Mucosa of gallbladder (tissue), 1 donor: ENCODE measurements at places on chromosomes 1 and 21. TPM values are rescaled to one million over a fixed set of nuclear protein-coding genes. Genes with fewer than 3 reads are reported as not detected.

Gene SPATA17
- total RNA-seq: 1.8 TPM

GRCh38 chr21:14833241-14833640, 231.6 kb downstream of the NRIP1 start:
- no peak for DNase-seq

- DNase-seq: no peak
Observed at GRCh38 chr1:214983126-214983869, 99.2 kb upstream of the KCNK2 start.

DNA sequence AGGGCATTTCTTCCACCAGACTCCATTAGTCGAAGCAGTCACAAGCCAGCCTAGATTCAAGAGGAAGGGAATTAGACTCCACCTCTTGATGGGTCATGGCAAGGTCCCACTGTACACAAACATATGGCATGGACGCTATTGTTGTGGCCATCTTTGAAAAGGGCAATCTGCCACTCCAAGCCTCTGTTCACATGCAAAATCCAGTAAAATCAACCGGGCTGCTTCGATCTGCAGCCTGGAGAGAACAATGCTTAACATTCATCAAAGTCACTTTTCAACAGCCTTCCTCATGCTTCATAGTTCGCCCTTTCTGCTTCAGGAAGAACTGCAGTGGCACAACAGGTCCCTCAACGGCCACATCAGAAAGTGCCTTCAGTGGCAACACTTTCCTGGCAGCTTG, 28.0 kb upstream of the GJB5 start:
- DNase-seq: peak; percentile 28

GRCh38 chr1:33180226-33180910, 1.5 kb downstream of the TRIM62 start:
- peak; percentile 89 for DNase-seq

GRCh38 chr1:47755101-47755990, 241.8 kb downstream of the TRABD2B start:
- DNase-seq: no peak

Gene KRTAP13-2
- total RNA-seq: not detected

Gene ERG
- 10.0 TPM for total RNA-seq

DNA sequence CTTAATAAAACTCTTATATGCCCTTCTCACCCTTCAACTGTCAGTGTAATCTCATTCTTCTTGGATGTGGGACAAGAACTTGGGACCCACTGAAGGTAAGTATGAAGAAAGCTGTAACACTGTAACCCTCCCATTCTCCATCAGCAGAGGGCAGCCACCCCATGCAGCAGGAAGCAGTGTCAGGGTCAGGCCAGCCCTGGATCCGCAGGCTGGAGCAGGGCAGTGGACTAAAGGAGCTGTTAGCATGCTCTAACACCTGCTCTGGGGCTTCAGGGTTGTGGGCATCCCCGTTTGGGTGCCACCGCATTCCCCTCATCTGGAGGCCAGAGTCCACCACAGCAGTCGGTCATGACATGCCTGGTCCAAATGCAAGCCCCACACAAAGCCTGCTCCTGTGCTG, 156.5 kb downstream of the HIVEP3 start:
- no peak for DNase-seq

Gene SYCP1
- not detected for total RNA-seq

GRCh38 chr1:28601696-28602095, 9.6 kb downstream of the RAB42 start:
- DNase-seq: no peak

DNA sequence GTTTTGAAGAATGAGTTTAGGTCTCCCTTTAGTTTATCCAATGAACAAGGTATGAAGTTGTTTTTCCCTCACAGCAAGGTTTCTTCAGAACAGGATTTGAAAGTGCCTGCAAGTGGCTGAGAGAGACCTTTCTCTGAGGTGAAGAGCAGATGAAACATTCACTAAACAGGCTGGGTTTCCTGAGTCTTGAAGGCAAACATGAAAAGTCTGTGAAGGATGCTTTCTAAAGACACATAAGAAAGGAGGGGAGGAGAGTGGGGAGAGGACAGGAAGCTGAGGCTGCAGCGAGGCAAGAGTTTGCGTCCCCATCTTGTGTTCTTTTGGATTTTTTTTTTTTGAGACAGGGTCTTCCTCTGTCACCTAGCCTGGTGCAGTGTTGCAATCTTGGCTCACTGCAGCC, 95.7 kb upstream of the SIM2 start:
- no peak for DNase-seq

DNA sequence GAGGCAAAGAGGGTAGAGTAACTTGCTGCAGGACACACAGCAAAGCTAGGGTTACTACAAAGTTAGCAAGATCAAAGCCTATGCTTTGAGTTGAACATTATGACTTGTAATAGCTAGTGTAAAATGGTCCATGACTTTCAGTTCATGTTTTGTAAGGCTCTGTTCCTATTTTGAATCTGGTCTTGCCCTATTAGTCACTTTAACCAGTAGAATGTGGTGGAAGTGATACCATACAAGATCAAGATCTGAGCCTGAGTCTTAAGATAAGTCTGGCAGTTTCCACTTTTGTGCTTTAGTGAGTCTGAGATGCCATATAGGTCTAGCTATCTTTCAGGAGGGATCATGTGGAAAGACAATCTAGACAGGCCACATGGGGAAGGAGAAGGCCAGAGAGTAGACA, 282.1 kb upstream of the BRINP3 start:
- no peak for DNase-seq

- DNase-seq: no peak
Observed at GRCh38 chr1:10967090-10967489, 45.4 kb upstream of the TARDBP start.

Gene FAM20B
- total RNA-seq: 69.9 TPM

DNA sequence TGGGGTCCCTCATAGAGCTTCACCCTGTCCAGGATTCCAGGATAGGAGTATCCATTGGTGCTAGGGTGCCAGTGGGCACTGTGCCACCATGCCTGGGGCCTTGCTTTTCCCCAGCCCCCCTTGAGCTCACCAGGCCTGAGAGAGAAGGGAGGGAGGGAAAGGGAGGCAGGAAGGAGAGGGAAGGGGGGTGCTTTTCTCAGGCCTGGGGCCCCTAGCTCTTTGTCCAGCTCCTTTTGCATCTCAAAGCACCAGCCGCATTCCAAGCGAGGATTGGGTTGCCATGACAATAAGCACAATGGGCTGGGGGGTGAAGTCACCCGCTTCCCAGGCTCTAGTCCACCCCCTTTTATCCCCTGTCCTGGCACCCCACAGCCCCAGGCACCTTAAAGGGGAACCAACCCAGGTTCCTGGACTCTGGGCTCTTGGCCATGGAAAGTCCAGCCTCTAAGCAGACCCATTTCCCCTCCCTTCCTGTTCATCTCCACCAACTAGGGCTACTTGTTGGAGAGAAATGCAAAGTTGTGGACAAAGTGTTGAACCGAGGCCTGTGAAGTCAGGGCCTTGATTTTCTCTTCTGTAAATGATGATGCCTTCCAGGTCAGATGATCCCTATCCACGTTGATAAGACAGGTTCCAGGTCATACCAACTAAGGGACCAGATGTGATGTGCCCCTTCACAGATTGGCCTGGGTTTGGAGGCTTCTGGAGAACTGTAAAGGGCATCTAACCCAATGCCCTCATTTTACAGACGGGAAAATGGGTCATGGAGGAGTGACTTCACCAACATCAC, 11.4 kb downstream of the THBS3 start:
- DNase-seq: no peak

- DNase-seq: no peak
Observed at GRCh38 chr1:246798107-246798506, 73.9 kb downstream of the SCCPDH start.

DNA sequence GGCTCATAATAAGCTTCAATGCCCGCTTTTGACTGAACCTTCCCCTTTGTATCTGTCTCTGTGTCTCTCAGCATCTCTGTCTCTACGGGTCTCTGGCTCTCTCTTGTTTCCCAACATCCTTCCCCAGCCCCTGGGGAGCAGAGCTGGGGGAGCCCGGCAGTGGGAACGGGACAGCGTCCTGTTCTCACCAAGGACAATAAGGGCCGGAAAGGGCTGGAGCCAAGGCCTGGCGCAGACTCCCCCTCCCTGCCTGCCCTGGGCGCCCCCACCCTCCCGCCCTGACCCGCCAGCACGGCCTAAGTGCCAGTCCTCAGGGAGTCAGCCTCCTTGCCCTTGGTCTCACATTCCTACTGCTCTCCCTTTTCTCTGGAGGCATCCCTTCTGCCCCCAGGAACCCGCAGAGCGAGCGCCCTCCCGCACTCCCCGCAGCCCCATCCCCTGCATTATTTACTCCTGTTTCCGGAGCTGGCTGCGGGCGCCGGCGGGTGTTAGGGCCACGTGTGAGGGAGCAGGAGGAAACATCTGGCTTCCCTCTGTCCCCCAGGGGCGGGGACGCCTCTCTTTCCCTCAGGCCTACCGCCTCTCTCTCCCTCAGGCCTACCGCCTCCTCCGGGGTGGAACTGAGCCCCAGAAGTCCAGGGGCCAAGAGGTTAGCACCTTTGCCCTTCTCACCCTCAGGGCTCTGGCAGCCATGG, 6.5 kb downstream of the KRTCAP2 start:
- DNase-seq: no peak

Gene OR14K1
- total RNA-seq: not detected

GRCh38 chr1:29514361-29515169, 278.2 kb downstream of the PTPRU start:
- DNase-seq: peak; percentile 4

Gene IL10RB
- total RNA-seq: 31.2 TPM

Gene PAX7
- not detected for total RNA-seq

GRCh38 chr1:192512426-192513162, 63.0 kb upstream of the RGS1 start:
- DNase-seq: peak; percentile 13

DNA sequence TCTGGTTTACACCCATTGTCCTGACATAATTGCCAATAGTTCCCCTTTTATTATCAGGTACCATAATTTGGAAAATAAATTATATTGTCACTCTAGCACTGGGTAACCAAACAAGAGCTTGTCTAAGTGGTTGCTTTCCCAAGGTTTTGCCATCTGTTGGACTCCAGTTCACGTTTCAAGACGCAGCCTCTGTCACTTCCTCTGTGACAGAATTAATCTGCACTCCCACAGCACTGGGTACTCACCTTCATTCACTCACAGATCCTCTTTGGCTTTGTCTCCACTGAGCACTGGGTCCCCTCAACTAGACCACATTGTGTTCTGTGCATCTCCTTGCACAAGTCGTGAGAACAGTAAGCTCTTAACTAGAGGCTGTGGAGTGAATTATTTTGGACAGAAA, 123.6 kb upstream of the JUN start:
- DNase-seq: no peak

GRCh38 chr1:201786824-201787223, 42.1 kb upstream of the IPO9 start:
- no peak for DNase-seq

GRCh38 chr1:219784660-219785381, 143.5 kb downstream of the SLC30A10 start:
- DNase-seq: no peak

Gene TMPRSS3
- 10.5 TPM for total RNA-seq

Gene GBP5
- 4.2 TPM for total RNA-seq

GRCh38 chr1:18913065-18913835, 10.9 kb upstream of the ALDH4A1 start:
- DNase-seq: peak; percentile 82

- DNase-seq: no peak
Observed at GRCh38 chr1:240831922-240832321, 220.0 kb upstream of the GREM2 start.

DNA sequence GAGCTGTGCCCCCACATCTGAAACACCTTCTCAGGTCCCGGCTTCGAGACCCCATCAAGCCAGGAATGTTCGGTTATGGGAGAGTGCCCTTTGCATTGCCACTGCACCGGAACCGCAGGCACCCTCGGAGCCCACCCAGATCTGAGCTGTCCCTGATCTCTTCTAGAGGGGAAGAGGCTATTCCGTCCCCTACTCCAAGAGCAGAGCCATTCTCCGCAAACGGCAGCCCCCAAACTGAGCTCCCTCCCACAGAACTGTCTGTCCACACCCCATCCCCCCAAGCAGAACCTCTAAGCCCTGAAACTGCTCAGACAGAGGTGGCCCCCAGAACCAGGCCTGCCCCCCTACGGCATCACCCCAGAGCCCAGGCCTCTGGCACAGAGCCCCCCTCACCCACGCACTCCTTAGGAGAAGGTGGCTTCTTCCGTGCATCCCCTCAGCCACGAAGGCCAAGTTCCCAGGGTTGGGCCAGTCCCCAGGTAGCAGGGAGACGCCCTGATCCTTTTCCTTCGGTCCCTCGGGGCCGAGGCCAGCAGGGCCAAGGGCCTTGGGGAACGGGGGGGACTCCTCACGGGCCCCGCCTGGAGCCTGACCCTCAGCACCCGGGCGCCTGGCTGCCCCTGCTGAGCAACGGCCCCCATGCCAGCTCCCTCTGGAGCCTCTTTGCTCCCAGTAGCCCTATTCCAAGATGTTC, 4.3 kb downstream of the ADAMTSL4 start:
- no peak for DNase-seq

- no peak for DNase-seq
Observed at GRCh38 chr1:1325288-1326074, 879 bp downstream of the CPTP start.

DNA sequence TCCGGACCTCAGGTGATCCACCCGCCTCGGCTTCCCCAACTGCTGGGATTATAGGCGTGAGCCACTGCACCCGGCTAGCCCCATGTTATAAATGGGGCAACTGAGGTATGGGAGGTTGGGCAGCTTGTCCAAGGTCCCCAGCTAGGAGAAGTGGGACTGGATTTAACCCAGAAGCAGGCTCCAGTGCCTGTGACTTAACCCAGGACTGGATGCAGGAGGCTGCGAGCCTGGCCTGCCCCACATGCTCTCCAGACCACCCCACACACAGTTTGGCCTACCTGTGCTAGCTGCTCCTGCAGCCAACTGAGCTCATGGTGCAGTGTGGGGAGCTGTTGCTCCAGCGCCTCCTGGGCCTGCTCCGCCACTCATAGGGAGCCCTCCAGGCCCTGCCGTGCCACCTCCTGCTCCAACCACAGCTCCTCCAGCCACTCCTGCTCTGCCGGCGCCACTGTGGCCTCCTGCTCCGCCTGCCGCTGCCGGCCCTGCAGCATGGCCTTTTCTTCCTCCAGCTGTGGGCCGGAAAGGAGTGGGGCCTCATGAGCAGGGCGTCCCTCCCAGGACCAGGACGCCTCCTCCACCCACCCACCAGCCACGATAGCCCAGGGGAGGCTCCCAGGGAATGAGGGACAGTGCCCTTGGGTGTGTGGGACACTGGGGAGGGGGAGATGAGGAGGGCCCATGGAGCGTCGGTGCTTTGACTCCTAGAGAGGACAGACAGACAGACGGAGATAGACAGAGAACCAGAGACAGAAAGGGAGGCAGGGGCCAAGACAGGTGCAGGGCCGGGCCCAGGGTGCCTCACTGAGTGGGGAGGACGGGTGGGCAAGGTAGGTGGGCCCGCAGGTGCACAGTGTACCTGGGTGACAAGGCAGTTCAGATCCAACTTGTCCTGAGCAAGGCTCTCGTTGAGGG, 12.4 kb upstream of the NBPF1 start:
- no peak for DNase-seq

GRCh38 chr1:201781437-201781836, 47.5 kb upstream of the IPO9 start:
- no peak for DNase-seq

Gene EPHA2
- 37.2 TPM for total RNA-seq
